ENCODE measurements at places on chromosomes 6 and 20. TPM values are rescaled to one million over a fixed set of nuclear protein-coding genes. Genes with fewer than 3 reads are reported as not detected.

DNA sequence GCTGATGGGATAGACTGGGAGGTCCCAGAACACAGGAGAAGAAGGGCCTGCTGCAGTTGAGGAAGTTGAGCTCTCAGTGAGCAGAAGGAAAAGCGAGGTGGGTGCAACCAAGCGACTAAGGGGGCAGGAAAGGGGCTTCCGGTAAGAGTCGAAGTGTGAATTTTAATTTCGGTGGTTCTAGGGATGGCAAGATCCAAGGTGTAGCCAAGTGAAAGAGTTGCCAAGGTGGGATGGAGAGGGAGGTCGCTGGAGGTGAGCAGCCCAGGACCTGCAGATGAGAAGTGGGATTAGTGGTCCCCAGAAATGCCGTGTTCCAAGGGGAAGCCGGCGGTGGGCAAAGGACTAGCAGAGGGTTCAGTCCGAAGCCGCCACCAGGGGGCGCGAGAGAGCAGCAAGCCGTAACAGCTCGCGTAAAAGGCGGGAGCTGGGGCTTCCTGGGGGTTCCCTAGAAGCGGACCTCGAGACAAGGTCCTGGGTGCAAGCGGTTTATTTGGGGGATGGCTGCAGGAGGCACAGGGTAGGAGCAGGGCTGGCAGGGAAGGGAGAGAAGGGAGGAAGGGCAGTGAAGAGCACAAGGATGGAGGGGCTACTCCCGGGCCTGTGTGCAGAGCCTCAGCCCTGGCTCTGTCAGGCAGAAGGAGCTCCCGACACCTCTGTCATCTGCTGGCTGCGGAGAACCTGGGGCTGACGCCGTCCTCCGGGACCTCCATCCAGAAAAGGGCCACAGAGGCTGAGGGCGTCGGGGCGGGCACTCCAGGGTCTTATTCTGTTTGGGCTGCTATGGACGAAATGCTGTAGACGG lies 103.6 kb downstream of the PAX1 start:
- DNase-seq, result peak; percentile 48

The HTR1B gene
- total RNA-seq, result not detected

DNA sequence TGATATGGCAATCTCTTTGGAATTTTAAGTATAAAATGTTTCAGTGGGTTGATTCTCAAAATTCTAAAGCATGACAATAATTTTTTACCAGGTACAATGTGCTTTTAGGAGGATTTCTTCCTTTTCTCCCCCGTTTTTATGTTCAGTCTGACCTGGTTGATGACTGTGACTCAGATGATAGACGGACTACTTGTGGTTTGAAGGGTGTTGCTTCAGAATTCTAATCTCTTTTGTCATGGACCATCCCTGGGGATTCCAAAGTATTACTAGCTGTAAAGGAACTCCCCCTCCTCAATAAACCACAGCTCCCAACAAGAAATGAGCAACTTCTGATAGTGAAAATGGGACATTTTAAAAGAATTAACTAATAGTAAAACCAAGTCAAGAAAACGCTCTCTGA lies 34.9 kb upstream of the TNFAIP3 start:
- no peak for DNase-seq

The BFSP1 gene
- total RNA-seq, result 1.1 TPM

The SLC22A1 gene
- 0.65 TPM for total RNA-seq

The EIF6 gene
- total RNA-seq, result 83.7 TPM

DNA sequence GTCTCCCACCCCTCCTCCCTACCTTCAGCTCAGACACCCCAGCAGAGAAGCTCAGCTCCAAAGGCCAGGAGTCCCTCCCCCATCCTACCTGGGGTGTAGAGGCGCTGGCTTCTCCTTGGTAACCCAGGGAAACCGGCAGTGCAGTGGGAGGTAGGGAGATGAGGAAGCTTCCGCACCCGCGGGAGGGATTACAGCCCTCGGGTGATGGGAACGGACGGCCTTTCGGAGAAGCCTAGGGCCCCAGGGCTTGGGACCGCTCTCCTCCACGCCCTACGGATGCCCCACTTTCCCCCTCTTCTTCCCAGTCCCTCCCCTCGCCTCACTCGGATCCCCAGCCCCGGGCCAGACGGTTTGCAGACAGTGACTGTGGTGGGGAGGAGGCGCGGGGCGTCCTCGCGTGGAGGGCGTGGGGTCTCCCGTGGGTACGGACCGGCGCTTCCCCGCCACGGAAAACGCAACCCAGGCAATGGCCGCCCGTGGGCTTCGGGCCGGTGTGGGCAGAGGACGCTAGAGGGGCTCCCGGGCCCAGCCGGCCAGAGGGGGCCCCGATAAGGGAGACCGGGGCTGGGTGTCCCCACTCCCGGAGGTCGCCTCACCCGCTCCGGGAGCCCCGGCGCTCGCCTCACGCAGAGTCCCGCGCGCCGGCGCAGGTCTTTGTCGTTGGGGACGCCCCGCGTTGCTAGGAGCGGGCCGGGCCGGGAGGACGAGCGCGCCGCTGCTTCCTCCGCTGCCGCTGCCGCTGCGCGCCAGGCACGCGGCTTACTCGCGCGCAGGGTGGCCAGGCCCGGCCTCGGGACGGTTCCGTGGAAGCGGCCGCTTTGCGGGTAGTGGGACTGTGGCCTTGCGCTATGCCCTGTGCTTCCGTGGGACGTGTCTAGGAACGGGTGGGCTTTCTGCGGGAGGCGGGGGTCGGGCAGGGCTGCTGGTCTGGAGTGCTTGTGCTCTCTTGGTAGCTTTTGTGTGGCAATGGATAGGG lies 15.8 kb downstream of the AARS2 start:
- no peak for DNase-seq

DNA sequence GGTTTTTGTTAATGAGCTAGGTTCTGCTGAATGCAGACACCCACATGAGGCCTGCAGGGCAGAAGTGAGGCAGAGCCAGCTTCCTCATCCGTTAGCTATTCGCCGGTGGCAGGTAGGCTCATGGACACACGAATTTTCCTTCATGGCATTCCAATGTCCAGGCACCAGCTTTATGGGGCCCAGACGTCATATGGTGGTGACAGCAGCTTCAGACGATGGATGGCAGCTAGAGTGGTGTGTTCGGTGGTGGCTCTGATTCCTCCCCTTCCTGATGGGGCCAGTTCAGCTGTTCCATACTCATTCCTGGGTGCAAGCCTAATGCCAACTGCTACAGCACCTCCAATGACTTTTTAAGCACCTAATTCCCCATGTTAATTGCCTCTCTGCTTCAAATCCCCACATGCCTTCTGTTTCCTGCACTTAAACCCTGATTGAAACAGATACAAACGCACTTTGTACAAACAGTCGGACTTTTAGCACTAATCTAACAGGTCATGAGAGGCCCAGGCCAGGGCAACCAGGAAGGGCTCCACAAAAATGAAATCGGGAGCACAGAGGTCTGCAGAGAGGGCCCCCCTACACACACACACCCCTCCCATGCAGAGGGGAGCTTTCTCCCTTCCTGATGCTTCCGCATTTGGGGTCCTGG lies 35.7 kb upstream of the MLN start:
- DNase-seq, result no peak

Data from omental fat pad (tissue), 4 donors.